ENCODE measurements at places on chromosomes 7 and 10. TPM values are rescaled to one million over a fixed set of nuclear protein-coding genes. Genes with fewer than 3 reads are reported as not detected.
A peak's percentile ranks its signal among the peaks of the same experiment; 100 is the strongest.

Gene STEAP1
- polyA plus RNA-seq, result 0.82 TPM

Gene OR6V1
- polyA plus RNA-seq, result not detected

- no peak for DNase-seq
- H3K4me3 ChIP-seq, result no peak overlapping the region
- H3K27ac ChIP-seq, result no peak overlapping the region
- no peaks in the 10 kb centered on the region for H3K36me3 ChIP-seq
- H3K4me1 ChIP-seq, result no peaks in the 10 kb centered on the region
- H3K27me3 ChIP-seq, result no peaks in the 10 kb centered on the region
Observed at GRCh38 chr10:71920540-71921323, 43.5 kb upstream of the CHST3 start.

Gene FBXL13
- polyA plus RNA-seq, result 0.36 TPM

Gene LIPN
- not detected for polyA plus RNA-seq

Gene VSTM4
- 6.9 TPM for polyA plus RNA-seq

DNA sequence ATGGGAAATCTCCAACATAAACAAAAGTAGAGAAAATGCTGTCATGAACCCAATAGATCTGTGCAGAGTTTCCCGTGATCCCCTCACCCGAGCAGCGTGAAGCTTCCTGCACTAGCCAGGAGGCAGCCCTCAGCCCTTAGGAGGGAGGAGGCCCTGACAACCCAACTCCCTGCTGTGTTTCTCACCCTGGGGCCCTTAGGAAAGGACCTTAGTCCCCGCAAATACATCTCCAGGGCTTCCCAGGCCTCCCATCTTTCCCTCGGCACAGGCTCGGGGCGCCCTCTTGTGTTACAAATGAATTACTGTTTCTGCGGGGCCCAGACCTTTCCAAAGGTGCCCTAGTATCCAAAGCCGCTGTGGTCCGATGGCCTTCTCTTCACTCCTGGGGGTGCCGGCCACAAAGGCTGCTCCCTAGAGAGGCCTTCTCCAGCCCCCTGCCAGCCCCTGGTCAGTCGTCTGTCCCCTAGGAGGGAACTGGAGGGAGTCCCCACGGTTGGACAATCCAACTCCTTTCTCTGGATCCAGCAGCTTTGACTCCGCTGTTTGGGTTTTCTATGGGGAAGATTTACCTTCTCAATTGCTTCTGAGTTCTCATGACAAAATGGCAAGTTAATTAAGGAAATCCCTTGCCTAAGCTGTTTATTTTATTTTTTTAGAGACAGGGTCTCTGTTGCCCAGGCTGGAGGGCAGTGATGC, 49.9 kb upstream of the SH2B2 start:
- peak; percentile 64 for DNase-seq
- H3K4me3 ChIP-seq, result no peak overlapping the region
- peaks cover 4% of the 10 kb centered on the region for H3K4me1 ChIP-seq
- no peak overlapping the region for H3K27ac ChIP-seq

Gene SPDYE17
- polyA plus RNA-seq, result not detected

DNA sequence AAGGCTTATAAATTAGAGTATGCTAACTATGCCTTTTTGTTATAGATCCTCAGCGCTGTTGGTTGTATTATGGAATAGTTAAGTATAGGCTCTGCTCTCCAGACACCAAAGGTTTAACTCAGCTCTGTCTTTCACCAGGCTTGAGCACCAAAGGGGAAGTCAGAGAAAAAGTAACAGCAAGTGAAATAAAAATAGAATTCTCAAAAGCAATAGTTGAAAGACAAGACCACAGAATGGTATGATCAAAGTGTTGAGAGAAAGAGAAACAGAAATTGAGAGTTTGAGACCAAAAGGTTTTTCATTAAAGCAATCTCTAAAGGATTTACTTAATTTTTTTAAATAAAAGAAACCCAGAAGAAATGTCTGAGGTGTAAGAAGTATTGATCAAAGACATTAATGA, 529.8 kb upstream of the C7orf33 start:
- H3K27ac ChIP-seq, result no peak overlapping the region
- no peak overlapping the region for H3K4me3 ChIP-seq
- H3K36me3 ChIP-seq, result no peaks in the 10 kb centered on the region
- DNase-seq, result no peak
- no peaks in the 10 kb centered on the region for H3K27me3 ChIP-seq

DNA sequence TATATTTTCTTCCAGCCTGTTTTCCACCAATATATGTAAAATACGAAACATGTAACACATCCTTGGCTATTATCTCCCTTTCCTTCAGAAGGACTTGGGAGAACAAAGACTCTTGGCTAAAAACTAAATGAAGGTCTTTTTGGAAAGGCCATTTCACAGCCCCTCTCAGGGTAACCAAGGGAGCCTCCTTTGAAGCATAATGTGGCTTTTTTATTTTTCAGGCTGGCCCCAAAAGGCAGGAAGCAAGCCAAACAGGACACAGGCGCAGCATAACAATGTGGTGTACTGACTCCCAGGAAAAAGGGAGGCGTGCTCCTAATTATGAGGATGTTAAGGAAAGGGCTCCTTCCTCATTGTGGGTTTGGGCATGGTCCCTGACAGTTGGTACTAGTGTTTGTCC, 30.3 kb upstream of the CCSER2 start:
- no peaks in the 10 kb centered on the region for H3K36me3 ChIP-seq
- H3K4me1 ChIP-seq, result peaks cover 6% of the 10 kb centered on the region
- H3K27me3 ChIP-seq, result no peaks in the 10 kb centered on the region
- H3K27ac ChIP-seq, result no peak overlapping the region

Gene MCM10
- 0.15 TPM for polyA plus RNA-seq

Measured in heart left ventricle (tissue), 16 donors.